ENCODE measurements at places on chromosomes 7 and 10. TPM values are rescaled to one million over a fixed set of nuclear protein-coding genes. Genes with fewer than 3 reads are reported as not detected.

GRCh38 chr10:97977673-97978072, 52.7 kb downstream of the CRTAC1 start:
- no peak for DNase-seq

- DNase-seq = no peak
Observed at GRCh38 chr7:144118341-144118740, 4.6 kb upstream of the OR2A14 start.

DNA sequence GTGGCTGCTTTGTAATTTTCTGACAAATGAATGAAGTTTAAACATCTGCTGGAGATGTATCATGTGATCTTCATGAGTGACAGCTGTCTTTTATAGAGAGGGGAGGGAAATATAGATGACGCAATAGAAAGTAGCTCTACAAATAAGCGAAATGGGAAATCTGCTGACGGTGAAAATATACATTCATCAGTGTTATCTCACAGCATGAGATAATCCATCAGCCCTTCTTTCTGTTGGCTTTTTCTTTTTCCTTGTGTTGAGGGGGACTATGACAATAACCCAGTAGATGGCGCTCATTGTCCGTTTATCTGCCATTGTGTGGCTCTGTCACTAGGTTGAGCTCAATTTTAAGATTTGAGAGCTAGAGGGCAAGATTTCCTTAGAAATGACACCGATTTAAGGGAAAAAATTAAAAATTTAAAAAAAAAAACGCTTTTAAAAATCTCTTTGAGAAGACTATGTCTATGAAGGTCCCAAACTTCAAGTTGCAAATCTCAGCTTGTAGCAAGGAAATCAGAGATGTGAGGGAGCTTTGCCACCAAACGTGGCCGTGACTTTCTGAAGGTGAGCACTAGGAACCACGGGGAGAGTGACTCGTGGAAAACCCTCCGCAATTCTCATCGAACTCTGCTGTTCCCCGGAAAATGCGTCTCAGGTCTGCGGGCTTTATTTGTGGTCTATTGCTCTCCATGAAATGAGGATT, 114.6 kb upstream of the SFMBT2 start:
- peak; percentile 41 for DNase-seq

DNA sequence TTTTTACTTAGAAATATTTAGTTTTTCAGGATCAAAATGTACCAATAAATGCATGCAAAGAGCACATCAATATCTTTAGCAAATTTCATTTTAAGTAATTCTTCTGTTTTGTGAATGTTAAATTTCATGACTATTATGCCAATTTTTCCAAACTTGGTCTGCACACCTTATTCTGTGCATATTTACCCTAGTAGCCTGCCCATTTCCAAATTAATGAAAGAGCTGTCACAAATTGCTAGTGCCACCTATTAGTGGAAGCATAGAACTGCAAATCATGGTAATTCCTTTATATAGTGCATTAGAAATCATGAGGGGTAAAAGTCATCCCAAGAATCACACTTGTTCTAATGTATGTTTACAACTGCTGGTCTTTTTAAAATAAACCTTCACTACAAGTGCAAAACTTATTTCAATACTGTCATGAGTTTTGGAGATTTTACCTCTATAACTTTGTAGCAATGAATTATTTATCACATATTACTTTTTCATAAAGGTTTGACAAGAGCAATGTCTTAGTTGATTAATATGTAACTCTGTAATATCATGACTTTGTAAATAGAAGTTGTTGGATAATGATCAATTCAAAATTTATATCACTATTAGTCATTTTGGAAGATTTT, 5.7 kb downstream of the SEMA3A start:
- DNase-seq = no peak

GRCh38 chr10:91150631-91151030, 69.8 kb upstream of the PCGF5 start:
- DNase-seq = no peak

DNA sequence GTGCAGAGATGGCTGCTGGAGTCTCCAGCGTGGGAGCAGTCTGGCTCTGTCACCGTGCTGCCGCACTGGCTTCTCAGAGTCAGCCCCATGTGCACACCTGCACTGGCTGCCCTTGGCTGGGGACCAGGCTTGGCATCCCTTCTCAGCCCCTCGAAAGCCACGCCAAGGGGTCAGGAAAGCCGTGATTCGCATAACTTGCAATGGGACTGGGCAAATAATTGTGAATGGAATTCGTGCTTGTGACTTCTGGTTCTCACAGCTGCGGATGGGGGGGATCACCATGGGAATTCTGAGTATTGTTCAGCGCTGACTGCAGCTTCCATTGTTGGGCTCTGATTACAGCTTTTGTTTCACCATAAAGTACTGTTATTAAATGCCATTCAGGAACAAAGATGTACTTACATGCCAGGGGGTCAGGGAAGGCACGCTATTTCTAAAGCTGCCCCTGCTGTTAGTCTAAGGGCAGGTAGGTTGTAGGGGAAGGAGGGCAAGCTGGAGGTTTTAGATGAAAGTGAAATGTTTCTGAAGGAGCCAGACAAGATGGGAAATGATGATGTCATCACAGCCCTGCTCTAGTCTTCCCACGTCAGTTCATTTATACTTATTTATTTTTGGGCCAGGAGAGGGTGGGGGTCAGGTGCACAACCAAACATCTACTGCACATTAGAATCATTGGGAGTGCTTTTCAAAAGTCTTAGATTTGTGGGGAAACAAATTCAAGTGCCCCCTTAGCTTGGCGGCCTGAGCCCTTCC, 5.8 kb upstream of the PLEKHA1 start:
- DNase-seq = no peak

- DNase-seq = no peak
Observed at GRCh38 chr10:126518218-126519080, 130.2 kb upstream of the ADAM12 start.

- no peak for DNase-seq
Observed at GRCh38 chr10:80670774-80671173, 133.1 kb downstream of the SH2D4B start.

DNA sequence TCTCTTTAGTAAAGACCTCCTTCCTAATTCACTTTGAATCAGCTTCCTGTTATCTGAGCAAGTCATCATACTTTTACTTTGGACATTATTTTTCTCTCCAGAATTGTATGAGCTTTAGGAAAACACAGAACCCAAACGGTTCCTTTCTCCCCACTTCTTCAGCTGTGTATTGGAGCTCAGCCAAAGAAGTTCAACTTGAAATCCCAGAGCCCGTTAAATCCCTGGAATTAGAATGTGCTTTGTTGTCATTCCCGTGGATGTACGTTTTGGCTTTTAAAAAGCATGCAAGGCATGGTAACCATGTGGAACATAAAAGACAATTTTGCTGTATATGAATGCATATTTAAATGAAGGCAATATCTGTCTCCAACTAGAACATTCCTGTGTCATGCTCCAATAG, 46.6 kb downstream of the AGMO start:
- DNase-seq = no peak

DNA sequence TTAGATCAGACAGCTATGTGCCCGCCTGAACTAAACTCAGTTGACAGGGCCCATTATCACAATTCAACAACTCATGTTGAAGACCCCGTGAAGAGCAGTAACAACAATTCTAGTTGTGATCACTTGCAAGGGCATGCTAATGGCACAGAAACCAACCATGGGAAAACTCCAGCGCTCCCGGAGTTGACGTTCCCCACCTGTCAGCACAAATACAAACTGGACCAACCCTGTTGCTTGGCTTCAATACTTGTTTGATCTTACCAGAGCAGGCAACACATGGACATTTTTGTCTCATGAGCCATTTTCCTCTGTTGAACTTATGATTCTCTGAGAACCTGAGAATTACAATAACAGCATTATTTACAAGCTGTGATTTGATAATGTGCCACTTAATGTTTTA, 119.0 kb upstream of the LANCL2 start:
- DNase-seq = no peak

The ATXN7L1 gene
- total RNA-seq = 8.8 TPM

The MYH16 gene
- 0.12 TPM for total RNA-seq

The CD36 gene
- total RNA-seq = 3.5 TPM

The PPP1R3A gene
- total RNA-seq = not detected
